ENCODE measurements at places on chromosomes 6 and 20.

DNA sequence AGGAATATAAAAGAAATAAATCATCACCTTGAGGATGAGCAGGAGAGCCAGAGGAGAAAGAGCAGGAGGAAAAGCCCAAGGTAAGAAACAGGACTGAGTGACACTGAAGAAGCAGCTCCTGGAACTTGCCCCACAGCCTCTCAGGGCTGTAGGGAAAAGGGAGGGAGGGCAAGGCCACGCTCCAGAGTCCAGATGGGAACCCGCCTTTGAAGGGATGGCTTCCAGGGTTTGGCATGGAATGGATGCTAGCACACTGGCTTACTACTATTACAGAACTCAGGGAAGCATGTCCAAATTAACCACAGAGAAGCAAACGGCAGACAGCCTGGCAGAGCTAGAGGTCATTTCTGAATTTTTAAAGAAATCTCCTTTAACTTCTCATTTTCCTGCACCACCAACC lies 26.8 kb downstream of the RALGAPA2 start:
- no peak for DNase-seq

DNA sequence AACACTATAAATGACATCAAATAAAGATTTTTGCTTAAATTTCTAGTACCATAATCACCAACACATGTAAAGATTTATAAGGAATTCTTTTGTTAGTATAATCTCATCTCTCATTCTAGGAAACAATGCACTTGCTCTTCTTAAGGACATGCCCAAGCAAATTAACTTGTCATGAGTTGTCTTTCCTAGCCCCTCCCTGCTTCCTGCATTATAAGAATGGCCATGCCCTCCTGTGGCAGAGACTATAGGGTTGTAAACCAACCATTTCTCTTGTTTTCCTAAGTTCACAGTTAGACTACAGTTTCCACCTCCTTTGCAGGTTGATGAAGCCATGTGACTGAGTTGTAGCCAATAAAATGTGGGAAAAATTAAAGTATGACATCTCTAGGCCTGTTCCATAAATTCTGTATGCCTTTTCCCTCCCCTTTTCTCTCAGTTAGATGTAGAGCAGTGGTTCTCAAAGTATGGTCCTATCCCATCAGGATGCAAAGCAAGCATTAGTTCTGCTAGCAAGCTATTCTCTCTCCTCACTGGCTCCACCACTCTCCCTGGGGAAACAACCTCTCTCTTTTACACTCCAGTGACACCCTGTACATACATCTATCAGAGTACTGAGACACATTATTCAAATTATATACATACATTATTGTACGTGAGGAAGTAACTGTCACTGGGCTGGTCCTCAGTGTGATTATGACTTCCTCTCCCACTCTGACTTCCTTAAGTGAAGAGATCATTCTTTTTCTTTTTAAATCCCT lies 295.0 kb downstream of the PKHD1 start:
- no peak for DNase-seq

- DNase-seq = no peak
These were observed 11.8 kb upstream of the BFSP1 start for GRCh38 chr20:17542993-17543412.

DNA sequence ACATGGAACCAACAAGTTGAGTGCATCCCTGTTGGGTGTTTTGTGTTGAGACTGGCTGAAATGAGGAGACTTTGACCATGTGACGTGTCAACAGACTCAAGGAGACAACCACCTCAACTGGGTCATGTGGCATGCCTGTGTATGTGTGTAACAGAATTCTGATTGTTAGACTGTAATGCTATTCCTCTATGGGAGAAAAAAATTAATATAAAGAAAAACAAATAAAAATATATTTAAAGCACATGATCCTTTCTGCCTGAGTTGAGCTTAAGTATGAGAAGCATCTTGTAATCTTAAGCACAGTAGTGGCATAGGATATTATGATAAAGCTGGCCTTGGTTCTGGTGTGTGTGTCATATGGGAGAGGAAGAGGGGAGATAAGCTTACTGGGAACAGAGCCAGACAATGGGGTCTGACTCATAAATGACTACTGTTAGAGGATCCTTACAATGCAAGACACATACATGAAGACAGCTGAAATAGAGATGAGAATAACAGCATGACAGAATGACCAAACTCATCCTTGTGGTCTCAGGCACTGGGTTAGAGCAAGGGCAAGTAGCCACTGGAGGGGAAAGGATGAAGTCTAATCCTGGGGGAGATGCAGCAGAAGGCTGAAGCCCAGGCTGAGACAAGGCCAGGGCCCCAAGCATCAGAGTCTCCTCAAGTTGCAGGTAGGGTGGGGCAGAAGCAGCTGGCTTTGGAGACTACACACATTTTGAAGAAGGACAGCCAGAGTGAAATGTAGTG lies 9.2 kb downstream of the TP53INP2 start:
- no peak for DNase-seq

DNA sequence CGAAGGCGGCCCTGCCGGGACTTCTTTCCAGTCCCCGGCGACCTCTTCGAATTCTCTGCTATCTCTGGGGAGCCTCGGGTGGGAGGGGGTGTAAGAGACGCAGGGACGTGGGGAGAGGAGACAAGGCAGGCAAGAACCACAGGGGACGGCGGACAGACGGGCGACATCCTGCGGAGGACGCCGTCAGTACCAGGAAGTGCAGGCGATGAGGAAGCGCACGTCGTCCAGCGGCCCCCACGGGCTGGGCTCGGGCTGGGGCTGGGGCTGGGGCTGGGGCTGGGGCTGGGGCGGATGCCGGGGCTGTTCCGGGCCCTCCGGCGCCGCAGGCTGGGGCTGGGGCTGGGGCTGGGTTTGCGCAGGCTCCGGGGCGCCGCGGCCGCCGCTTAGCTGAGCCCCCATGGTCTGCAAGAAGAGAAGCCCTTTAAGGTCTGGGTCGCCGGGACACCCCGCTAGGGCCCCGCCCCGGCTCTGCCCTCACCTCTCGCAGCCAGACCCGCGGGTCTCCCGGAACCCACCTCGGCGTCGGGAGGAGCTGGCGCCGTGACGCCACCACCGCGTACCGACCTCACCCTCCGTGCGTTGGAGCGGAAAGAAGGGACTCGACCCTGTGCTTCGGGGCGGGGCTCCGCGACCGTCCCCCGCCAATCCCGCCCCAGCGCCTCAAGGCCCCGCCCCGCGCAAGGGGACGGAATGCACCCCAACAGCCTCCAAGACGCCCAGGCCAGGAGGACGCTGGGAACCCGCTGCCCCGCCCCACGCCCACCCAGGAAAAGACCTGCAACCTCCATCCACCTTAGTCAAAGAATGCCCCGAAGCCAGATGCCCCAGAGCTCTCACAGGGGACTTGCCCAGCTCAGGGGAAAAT lies at the start of gene MMP24OS:
Gene MMP24OS (minus strand): TSS at position 592 of the 865 bp plus-strand sequence. CDS start 193 bp downstream, at position 399.
- DNase-seq = peak; percentile 87

DNA sequence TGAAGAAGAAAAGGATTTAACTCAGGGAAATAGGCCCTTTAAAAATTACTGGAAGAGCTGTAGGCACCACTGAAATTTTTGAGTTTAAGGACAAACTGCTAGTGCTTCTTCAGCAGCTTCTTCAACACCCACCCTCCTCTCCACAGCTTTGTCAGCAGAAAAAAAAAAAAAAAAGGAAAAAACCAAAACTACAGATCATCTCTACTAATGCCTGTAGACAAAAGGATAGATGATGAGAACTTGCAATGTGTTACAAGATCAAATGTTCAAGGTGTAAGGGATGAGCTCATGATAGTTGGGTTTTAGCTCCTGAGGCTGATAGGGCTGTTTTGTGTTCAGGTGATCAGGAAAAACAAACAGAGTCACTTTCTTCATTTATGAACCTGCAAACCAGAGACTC lies 55.2 kb upstream of the PREP start:
- DNase-seq = no peak

DNA sequence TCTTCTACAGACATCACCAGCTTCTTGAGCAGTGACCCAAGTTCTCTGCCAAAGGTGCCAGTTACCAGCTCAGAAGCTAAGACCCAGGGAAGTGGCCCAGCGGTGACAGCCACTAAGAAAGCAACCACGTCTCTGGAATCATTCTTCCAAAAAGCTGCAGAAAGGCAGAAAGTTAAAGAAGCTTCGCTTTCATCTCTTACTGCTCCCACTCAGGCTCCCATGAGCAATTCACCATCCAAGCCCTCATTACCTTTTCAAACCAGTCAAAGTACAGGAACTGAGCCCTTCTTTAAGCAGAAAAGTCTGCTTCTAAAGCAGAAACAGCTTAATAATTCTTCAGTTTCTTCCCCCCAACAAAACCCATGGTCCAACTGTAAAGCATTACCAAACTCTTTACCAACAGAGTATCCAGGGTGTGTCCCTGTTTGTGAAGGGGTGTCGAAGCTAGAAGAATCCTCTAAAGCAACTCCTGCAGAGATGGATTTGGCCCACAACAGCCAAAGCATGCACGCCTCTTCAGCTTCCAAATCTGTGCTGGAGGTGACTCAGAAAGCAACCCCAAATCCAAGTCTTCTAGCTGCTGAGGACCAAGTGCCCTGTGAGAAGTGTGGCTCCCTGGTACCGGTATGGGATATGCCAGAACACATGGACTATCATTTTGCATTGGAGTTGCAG lies 15.2 kb downstream of the GTPBP2 start:
- no peak for DNase-seq

DNA sequence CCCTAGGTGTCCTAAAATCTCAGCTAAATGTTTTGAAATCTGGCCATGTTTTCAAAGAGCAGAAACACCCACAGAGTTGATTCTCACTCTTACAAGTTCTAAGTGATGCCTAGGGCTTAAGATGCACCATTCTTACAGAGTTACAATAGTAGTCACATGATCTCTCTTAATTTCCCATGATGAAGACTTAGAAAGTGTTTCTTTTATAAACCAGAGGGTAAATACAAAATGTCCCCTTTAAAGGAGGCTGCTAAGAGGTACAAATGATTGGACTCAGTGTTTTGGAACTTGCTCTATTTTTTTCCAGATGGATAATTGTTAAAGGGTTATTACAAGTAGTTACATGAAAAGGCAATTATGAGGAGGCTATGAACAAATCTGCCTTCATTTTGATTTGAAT lies 244.6 kb downstream of the GRM1 start:
- DNase-seq = no peak

DNA sequence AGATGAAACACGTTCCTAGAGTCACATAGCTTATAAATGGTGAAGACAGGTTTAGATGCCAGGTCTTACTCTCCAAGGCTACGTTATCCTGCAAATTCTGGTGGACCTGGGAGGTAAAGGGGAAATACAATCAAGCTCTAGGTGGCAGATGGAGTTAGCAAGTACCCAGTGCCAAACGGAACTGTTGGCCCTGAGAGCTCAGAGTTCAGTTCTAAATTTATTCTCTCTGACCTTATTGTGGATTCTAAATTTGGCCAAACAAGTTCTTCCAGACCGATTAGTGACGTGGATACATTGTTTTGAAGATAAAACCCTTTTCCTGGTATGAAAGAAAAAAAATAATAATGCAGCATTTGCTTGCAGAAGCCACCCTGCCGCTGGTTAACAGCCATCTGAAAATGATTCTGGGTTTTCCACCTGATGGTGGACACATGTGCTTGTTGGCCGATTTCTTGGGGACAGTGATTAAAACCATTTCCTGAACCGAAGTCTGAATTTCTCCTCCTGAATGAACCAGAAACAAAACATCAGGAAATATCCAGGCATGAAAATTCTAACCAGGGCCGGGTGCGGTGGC lies 32.5 kb downstream of the RIPOR3 start:
- DNase-seq = no peak

DNA sequence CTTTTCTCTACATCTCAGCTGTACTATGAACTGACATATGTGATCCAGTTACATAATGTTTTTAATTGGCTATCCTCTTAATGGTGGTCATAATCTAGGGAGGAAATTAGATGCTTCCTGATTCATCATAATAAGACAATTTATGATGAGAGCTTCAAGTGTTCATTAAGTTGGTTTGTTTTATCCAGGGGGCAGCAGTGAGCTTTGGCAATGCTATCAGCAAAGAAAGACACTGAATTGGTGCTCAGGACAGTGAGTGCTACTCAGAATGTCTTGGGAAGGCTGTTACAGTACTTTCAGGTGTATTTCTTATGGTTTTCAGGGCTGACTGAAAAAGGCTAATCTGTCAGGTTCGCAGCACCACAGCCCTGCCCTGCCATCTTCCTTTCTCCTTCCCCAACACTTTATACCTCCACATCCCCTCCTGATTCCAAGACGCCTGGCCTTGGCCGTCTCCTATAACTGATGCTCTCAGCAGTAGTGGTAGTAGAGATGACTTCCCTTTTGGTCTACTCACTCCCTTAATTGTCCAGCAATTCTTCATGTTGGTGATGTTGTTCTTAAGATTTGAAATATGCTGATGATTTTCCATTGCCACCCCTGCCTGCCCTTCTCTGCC lies 67.0 kb upstream of the TNFAIP3 start:
- DNase-seq = peak; percentile 71

DNA sequence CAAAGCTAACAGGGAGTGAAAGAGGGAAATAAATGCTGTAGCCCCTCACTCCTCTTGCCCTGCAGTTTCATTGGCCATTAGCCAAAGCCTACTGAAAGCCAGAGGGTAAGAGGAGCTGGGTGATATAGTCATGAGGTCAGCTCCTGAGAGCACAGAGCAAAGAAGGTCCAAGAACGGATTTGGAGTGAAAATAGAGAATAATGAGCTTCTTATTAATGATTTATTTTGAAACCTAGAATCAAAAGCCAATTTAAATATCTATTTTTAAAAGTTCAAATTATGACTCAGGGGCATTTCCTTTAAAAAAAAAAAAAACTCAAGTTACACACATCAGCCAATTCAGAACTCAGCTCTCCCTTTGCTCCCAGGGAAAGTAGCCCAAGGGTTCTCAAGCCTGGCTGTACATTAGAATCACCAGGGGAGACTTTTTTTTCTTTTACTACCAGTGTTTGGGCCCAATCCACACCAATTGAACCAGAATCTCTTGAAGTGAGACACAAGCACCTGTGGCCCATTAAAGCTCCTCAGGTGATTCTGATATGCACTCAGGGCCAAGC lies 79.1 kb downstream of the SNAP25 start:
- DNase-seq = no peak

- no peak for DNase-seq
These were observed 16.9 kb downstream of the SEC23B start for GRCh38 chr20:18524646-18525045.
